ENCODE measurements at places on chromosomes 13 and 19.

DNA sequence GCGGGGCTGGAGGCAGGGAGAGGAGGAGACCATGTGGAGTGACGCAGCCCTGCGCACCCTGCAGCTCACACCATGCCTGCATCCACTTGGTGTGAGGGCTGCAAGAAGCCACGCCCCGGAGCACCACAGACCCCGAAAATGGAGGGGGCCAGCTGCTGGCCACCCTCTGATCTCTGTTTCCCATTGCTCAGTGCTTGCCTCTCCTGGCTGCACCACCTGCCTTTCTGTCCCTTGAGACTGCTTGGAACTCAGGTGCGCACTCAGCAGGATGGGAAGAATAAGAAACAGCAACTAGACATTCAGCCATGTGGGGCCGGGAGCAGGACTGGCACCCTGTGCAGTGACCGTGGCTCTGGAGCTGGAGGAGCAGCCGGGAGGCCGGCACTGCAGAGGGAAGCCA, 64.0 kb downstream of the ANKRD10 start:
- DNase-seq, result no peak

DNA sequence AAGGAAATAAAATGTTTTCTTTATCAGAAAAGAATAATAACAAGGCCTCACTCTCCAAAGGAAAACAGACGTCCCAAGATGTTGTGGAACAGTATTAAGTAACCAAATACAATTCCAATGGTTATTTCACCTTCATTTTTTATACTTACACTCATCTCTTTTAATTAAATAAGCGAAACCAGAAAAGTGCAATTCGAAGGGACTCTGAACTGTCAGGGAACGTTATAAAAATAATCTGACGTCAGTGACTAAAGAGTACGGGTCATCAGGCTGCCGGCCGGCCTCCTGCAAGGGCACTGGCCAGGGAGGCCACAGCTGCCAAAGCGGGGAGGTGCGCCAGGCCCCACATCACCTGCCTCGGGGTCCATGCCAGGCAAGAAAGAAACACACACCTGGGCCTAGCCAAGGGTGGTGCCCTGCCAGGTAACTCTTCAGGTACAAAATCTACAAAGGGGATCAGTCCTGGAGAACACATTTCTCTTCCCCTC, 61.2 kb downstream of the CDADC1 start:
- DNase-seq, result no peak

DNA sequence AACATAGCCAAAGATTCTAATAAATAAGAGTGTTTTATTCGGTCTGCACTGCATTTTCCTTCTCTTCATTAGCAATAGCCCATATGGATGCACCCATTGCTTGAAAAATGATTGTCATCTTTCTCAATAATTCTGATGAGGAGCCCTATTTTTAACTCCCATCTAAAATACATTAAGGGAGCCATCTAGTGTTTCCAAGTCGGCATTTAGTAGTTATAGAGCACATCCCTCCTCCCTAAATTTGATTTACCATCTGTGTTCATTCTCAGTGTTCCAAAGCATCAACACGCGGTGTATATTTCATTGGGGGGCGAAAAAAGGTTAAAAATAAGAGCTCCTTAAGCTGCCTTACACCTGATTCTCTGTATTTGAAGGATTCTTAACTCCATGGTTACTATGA, 119.2 kb upstream of the IPO5 start:
- no peak for DNase-seq

DNA sequence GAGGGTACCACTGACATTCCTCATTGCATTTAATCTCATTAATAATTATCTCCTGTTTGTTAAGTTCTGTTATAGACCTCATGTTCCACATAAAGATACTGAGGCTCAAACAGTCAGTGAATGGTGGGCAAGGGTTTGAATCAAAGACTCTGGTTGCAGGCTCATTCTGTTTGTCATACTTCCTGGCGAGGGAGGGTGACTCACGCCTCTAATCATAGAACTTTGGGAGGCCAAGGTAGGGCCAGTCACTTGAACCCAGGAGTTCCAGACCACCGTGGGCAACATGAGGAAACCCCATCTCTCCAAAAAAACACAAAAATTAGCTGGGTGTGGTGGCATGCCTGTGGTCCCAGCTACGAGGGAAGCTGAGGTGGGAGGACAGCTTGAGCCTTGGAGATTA, 220.7 kb upstream of the MIR17HG start:
- no peak for DNase-seq

GRCh38 chr13:21884299-21884909, 213.5 kb downstream of the FGF9 start:
- DNase-seq, result no peak

- no peak for DNase-seq
These were observed 405.7 kb downstream of the KCNRG start for GRCh38 chr13:50420718-50421472.

GRCh38 chr13:49932868-49933267, 3.3 kb downstream of the SPRYD7 start:
- no peak for DNase-seq

GRCh38 chr13:52344108-52344507, 61.9 kb downstream of the THSD1 start:
- no peak for DNase-seq
